ENCODE measurements at places on chromosomes 11 and 22. TPM values are rescaled to one million over a fixed set of nuclear protein-coding genes. Genes with fewer than 3 reads are reported as not detected.

DNA sequence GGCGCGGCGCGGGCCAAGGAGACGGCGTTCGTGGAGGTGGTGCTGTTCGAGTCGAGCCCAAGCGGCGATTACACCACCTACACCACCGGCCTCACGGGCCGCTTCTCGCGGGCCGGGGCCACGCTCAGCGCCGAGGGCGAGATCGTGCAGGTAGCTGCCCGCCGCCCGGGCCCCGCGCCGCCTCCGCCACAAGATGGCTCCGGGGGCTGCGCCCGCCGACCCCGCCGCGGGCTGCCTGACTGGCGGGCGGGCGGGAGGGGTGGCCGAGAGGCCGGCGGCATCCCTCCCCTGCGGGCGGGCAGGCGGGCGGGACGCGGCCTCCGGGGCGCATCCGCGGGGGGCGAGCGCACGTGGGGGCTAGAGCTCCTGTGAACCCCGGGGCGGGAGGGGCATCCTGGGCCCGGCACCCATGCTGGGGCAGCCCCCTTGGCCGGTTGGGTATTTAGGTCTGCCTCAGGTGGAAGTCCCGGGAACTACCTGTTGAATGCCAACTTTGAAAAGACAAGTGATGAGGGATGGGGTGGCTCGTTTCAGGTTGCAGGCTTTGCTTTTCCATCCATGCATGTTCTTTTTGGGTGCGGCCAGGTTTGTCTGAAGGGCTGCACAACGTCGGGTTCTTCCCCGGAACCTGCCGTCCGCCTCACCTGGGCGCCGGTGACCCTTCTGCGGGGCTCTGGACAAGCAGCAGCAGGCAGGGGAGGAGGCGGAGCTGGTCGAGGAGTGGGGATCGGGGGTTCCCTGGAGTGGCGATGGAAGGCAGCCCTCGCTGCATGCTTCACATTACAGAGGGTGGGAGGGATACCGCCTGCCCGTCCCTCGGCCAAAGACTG lies 760 bp downstream of the ZNRF3 start:
- DNase-seq: peak; percentile 26
- H3K4me3 ChIP-seq: peak overlapping the region; percentile 63
- H3K36me3 ChIP-seq: peaks cover 1% of the 10 kb centered on the region

DNA sequence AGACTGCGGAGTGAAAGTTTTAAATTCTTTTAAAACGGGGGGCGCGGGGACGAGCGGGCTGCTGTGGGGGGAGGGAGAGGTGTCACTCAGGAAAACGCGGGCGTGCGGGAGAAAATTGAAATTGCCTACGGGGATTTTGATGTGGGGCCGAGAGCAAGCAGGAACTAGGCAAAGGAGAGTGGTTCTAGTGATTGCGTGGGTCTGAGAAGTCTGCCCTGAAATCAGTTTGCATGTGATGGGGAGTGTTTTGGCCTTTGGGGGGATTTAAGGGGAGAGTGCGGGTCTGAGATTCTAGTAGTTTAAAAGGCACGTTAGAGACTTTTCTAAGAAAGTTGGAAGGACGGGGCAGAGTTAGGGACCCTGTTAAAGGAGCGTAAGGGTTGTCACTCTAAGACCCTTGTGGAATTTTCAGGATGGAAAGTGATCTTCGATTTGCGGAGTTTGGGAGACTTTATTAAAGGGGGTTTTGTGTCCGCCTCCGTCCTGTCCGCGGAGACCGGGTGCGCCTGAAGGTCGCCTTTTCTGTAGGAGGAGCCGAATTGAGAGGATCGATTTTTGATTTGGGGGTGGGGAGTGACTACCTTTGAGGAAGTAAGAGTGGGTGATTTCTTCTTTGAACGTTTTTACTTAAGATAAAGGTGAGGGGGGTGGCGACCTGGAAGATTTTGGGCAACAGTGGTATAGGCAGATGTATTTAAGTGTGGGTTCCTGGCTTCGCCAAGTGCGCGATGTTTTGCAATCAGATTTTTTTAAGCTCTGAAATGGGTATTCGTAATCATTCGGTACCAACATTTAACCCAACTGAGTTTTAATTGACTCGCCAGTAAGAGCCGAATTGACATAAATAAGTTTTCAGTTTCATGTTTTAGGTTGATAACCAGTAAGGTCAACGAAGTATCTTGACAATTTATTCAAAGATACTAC lies 1.1 kb downstream of the EED start:
- H3K4me1 ChIP-seq: peaks cover 45% of the 10 kb centered on the region
- no peak overlapping the region for H3K27ac ChIP-seq
- peak; percentile 29 for DNase-seq
- H3K27me3 ChIP-seq: no peaks in the 10 kb centered on the region
- peaks cover 18% of the 10 kb centered on the region for H3K36me3 ChIP-seq

- H3K36me3 ChIP-seq: no peaks in the 10 kb centered on the region
- no peak overlapping the region for H3K4me3 ChIP-seq
- H3K27me3 ChIP-seq: peaks cover 21% of the 10 kb centered on the region
These were observed 17.8 kb downstream of the KCTD17 start for GRCh38 chr22:37069319-37069718.

GRCh38 chr11:35588627-35589026 lies 29.6 kb upstream of the FJX1 start:
- DNase-seq: no peak
- H3K36me3 ChIP-seq: no peaks in the 10 kb centered on the region
- H3K4me3 ChIP-seq: no peak overlapping the region
- peaks cover 21% of the 10 kb centered on the region for H3K27me3 ChIP-seq
- H3K4me1 ChIP-seq: no peaks in the 10 kb centered on the region
- no peak overlapping the region for H3K27ac ChIP-seq

GRCh38 chr11:35359321-35360054 lies 59.9 kb downstream of the SLC1A2 start:
- no peak for DNase-seq
- H3K4me1 ChIP-seq: peaks cover 12% of the 10 kb centered on the region
- no peak overlapping the region for H3K4me3 ChIP-seq
- H3K27ac ChIP-seq: no peak overlapping the region

DNA sequence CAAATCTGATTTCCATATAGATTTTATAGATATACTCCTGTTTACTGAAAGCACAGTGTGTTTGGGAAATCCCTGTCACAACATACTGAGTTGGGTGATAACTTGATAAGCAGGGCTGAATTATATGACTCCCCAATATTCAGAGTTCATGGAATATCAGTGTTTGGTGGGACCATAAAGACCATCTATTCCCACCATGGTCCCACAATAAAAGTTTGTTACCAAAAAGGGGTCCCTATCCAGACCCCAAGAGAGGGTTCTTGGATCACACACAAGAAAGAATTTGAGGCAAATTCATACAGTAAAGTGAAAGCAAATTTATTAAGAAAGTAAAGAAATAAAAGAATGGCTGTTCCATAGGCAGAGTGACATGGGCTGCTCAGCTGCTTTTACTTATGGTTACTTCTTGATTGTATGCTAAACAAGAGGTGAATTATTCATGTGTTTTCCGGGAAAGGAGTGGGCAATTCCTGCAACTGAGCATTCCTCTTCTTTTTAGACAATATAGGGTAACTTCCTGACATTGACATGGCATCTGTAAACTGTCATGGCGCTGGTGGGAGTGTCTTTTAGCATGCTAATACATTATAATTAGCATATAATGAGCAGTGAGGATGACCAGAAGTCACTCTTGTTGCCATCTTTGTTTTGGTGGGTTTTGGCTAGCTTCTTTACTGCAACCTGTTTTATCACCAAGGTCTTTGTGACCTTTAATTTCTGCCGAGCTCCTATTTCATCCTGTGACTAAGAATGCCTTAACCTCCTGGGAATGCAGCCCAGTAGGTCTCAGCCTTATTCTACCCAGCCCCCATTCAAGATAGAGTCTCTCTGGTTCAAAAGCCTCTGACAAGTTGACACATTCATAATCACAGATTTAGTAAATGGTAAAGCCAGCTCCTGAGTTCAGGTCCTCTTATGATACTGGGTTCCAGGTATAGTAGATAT lies 240.6 kb upstream of the PDGFD start:
- H3K27ac ChIP-seq: no peak overlapping the region
- no peaks in the 10 kb centered on the region for H3K4me1 ChIP-seq
- no peaks in the 10 kb centered on the region for H3K27me3 ChIP-seq
- H3K4me3 ChIP-seq: no peak overlapping the region
- no peaks in the 10 kb centered on the region for H3K36me3 ChIP-seq
- DNase-seq: no peak

DNA sequence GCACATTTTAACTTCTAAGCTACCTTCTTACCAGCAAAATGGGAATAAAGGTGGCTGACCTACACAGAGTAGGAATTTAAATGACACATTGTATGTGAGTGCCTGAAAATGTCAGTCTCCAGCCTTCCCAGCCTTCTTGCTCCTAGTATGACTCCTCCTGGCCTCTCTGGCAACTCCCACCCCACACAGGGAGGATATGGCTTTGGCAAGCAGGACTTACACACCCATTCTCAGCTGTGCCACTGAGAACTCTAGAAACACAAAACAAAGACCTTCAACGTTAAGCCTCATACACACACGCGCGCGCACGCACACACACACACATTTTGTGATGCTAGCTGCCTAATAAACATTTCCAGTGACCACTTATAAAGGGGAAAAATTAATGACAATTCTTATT lies 65.8 kb downstream of the PACSIN2 start:
- DNase-seq: no peak
- no peak overlapping the region for H3K27ac ChIP-seq
- no peaks in the 10 kb centered on the region for H3K27me3 ChIP-seq

DNA sequence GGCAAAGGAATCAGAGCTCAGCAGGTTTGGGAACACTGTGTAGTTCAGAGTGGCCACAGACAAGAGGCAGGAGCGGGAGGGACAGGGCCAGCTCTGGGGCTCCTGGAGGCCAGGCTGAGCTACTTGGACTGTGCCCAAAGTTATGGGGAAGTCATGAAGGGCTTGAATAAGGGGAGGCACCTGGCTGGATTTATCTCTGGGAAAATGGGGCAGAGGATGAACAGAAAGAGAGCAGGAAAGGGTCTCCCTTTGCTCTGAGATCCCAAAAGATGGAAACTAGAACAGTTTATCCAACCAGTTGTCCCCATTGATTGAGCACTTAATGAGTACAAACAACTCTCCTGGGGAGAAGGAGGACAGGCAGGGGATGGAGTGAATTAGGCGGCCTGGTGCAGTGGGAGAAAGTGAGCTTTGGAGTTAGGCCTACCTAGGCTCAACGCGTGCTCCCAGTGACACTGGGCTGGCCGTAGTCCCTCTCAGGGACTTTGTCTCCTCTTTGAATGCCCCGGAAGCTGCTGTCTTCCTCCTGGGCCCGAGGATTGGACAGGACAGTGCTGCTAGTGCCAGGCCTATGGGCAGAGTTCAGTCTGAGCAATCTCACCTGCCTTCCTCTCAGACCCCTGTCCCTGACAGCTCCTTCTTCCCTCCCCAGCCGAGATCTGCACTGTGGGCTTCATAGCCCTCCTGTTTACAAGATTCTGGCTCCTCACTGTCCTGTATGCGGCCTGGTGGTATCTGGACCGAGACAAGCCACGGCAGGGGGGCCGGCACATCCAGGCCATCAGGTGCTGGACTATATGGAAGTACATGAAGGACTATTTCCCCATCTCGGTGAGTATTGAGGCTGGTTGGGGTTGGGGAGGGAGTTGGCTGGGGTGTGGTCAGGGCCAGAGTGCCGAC lies 2.0 kb downstream of the MOGAT2 start:
- no peak overlapping the region for H3K4me3 ChIP-seq
- no peak overlapping the region for H3K27ac ChIP-seq
- no peaks in the 10 kb centered on the region for H3K36me3 ChIP-seq
- H3K4me1 ChIP-seq: peaks cover 2% of the 10 kb centered on the region
- no peak for DNase-seq
- peaks cover 2% of the 10 kb centered on the region for H3K27me3 ChIP-seq

DNA sequence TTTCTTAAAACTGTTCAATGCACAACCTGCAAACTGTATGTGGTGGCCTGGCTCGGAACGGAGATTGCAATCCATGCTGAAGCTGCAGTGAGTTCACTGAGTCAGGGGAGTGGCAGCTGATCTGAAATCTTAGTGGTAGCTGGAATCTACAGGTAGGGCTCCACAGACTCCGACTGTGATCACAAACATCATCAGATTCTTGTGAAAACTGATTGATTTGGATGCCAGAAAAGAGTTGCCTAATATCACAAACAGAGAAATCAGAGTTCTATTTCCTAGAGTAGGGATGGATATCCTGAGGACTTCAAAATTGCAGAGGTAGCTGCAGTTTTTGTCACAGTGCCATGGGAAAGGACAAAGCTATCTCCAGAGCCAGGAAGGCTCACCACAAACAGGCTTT lies 57.5 kb upstream of the SC5D start:
- no peaks in the 10 kb centered on the region for H3K36me3 ChIP-seq
- no peak overlapping the region for H3K27ac ChIP-seq
- no peak for DNase-seq

DNA sequence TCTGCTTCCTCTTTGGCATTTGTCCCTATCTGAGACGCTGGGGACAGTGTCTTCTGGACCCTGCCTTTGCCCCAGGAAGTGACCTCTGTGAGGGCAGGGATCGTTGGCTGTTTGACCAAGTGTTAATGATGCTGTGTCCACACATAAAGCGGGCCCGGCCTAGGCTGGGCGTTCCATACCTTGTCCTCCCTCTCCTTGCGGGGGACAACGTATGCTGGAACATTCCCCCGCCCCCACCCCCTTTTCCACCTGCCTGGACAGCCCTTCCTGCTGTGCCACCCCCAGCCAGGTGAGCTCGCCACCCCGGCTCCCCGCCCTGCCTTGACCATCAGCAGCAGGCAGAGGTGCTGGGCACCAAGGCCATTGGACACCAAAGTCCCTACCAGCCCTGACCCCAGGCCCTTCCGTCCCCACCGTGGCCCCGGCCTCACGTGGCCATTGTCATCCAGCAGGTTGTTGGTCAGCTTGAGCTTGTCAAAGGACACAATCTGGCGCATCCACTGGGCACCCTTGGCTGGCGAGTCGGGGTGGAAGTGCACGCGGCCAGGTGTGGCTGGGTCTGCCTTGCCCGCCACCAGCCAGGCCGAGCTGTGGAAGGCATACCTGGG lies 4.1 kb upstream of the NUDT8 start:
- DNase-seq: no peak
- H3K36me3 ChIP-seq: no peaks in the 10 kb centered on the region
- no peak overlapping the region for H3K4me3 ChIP-seq
- H3K27ac ChIP-seq: no peak overlapping the region
- H3K27me3 ChIP-seq: no peaks in the 10 kb centered on the region

GRCh38 chr11:1389932-1390568 lies at the start of gene BRSK2:
BRSK2 (plus strand) TSS chr11:1389934; CDS start chr11:1390285, 351 bp downstream.
- peaks cover 42% of the 10 kb centered on the region for H3K27me3 ChIP-seq
- DNase-seq: no peak
- no peaks in the 10 kb centered on the region for H3K4me1 ChIP-seq
- no peaks in the 10 kb centered on the region for H3K36me3 ChIP-seq

GRCh38 chr11:59545179-59546020 lies 34.1 kb downstream of the OR4D9 start:
- H3K27me3 ChIP-seq: peaks cover 3% of the 10 kb centered on the region
- no peaks in the 10 kb centered on the region for H3K36me3 ChIP-seq
- DNase-seq: no peak
- no peak overlapping the region for H3K4me3 ChIP-seq

- H3K27me3 ChIP-seq: peaks cover 57% of the 10 kb centered on the region
- no peak overlapping the region for H3K27ac ChIP-seq
- no peak for DNase-seq
These were observed 2.1 kb downstream of the FEZ1 start for GRCh38 chr11:125494031-125494360.

GRCh38 chr11:74682731-74683278 lies 48.4 kb downstream of the CHRDL2 start:
- peaks cover 26% of the 10 kb centered on the region for H3K27me3 ChIP-seq
- peaks cover 1% of the 10 kb centered on the region for H3K4me1 ChIP-seq
- no peak overlapping the region for H3K4me3 ChIP-seq
- no peak for DNase-seq
- H3K36me3 ChIP-seq: no peaks in the 10 kb centered on the region

GRCh38 chr11:113906038-113906437 lies 1.4 kb downstream of the HTR3B start:
- no peak for DNase-seq
- H3K27ac ChIP-seq: no peak overlapping the region
- H3K4me3 ChIP-seq: no peak overlapping the region
- H3K36me3 ChIP-seq: no peaks in the 10 kb centered on the region
- H3K27me3 ChIP-seq: peaks cover 31% of the 10 kb centered on the region

The KCNJ1 gene
- not detected for total RNA-seq

Measured in activated CD4-positive, alpha-beta T cell treated with anti-CD3 and anti-CD28 coated beads, Interleukin-2, amount 10 ng/mL, durations not matched to agents 7 days and 5 days (primary cell).